ENCODE measurements at places on chromosomes 13 and 19.

GRCh38 chr19:48102870-48103751, 7.5 kb downstream of the PLA2G4C start:
- no peak for DNase-seq

DNA sequence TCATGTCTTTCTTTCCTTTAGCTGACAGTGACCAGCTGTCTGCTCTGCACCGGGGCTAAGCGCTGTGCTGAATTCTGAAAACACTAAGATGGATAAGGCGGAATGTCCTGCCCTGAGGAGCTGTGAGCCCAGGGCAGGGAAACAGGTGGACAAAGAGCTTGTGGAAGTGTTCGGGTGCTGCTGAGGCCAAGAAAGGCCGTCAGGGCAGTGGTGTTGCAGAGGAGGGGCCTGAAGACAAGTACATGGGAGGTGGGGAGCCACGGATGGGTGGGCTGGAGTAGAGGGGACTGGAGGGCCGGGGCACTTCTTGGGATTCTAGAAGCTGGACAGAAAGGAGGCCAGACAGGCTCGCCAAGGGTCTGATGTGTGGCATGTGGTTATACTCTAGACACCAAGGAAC, 66.2 kb upstream of the GPR183 start:
- DNase-seq, result no peak

DNA sequence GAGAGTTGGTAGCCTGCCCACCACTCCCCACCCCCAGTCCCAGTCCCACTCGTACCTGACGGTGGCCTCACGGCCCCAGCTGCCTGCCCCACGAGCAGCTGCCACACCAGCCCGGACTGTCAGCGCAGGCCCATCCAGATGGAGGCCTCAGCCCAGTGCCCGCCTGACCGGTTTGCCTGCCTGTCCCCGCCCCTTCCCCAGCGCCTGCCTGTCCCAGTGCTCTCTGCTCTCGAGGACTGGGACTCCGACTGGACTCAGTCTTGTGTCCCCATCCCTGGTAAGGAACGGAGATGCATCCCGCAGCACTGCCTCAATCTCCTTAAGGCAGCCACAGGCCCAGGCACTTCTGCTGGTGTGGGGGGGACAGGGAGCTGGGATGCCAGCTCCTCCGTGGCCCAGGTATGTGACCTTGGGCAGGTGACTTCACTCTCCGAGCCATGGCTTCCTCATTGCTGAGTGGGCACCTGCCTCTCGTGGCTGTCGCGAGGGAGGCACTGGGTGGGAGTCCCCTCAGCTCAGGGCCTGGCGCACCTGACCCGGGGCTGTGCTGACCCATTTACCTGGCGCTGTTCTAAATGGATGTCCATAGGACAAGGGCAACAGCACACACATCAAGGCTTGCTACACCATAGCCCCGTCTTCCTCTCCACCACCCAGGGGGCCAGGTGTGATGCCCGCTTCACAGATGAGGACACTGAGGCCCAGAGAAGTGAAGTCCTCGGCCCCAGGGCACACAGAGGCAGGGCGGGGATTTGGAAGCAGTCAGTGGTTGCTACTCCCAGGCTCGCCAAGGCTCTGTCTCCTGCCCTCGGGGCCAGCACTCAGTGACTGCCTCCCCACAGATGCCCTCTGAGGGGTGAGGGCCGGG, at the start of gene NKPD1:
Gene NKPD1, minus strand, starts transcription at position 113 of the 868 bp plus-strand sequence. CDS start 832 bp downstream, outside the sequence.
- no peak for DNase-seq

- DNase-seq, result no peak
Measured at GRCh38 chr13:106466691-106467426, 68.6 kb downstream of the EFNB2 start.

- DNase-seq, result no peak
Measured at GRCh38 chr13:76929851-76930374, 18.4 kb upstream of the ACOD1 start.

GRCh38 chr19:47417746-47418691, 1.3 kb downstream of the MEIS3 start:
- DNase-seq, result no peak

GRCh38 chr13:97338571-97338970, 95.4 kb upstream of the RAP2A start:
- no peak for DNase-seq

DNA sequence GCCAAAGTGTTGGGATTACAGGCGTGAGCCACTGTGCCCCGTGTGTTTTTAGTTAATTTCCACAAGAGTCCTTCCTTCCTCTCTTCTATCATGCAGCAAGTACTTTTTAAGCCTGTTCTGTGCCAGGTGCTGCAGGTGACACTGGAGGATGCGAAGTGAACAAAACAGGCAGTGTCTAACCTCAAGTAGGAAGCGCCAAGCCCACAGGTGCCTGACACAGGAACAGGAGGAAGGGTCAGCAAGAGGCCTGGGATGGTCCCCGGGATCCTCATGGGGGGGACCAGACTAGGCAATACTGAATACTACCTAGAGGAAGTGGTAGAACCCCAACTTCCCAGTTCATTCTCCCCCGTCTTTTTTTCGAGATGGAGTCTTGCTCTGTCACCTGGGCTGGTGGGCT, 1.8 kb upstream of the CALR start:
- DNase-seq, result no peak

DNA sequence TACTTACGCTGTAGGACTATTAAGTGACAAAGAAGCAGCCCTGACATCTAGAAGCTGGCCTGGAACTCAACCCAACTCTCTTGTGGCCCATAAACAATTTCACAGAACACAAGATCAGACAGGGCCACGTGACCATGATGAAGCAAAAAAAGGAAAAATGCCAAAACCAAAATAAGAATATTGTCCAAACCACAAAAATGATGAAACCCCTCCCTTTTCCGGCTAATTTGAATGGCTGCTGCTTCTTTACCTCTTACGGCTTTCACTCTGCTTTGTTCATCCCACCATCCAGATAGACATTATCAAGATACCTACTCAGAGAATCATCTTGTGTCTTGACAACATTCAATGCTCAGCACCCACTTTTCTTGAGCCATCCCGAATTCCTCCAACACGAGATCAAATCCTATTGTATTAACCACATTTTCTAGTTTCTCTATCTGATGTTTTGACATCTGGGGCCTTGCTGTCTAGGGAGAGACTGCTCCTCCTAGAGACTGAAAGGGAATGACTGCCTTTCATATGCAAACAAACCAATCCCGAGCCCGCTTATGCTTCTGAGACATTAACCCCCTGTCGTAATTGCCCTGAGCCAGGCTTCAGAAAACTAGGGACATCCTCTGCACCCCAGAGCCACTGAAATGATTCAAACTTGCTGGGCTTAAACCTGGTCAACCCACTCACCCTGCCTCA, 186.3 kb downstream of the TDRD3 start:
- DNase-seq, result no peak

DNA sequence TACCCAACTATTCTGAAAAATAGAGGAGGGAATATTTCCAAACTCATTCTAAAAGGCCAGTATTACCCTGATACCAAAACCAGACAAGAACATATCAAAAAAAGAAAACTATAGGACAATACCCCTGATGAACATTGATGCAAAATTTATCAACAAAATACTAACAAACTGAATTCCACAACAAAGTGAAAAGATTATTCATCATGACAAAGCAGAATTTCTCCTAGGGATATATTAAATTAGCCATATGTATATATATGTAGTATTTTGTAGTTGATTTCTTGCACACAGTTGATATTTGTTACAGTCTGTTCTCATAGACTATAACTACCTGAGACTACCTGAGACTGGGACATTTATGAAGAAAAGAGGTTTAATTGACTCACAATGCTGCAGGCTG, 495.0 kb upstream of the SPRY2 start:
- DNase-seq, result no peak

DNA sequence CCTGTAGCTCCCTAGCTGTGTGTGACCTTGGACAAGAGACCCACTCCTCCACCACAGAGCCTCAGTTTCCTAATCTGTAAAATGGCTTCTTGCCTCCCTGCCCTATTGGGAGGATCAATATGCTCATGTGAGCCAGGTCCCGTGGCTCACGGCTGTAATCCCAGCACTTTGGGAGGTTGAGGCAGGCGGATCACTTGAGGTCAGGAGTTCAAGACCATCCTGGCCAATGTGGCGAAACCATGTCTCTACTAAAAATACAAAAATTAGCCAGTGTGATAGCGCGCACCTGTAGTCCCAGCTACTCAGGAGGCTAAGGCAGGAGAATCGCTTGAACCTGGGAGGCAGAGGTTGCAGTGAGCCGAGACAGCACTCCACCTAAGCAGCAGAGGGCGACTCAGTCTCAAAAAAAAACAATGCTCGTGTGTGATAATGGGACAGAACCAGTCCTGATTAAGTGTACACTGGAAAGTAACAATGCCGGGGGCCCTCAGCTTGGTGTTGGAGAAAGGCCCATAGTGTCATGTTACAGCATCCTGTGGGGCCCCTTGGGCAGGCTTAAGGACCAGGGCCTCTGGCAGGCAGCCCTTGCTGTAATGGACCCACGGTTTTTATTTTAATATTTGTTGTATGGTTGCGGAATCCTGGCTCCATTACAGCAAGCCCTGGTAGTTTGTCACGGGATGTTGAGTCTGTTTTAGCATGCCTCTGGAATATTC, 6.8 kb downstream of the RPS11 start:
- no peak for DNase-seq

GRCh38 chr19:48543121-48543710, 8.8 kb upstream of the SULT2B1 start:
- no peak for DNase-seq

- DNase-seq, result no peak
Measured at GRCh38 chr13:50309318-50309717, 294.1 kb downstream of the KCNRG start.

- no peak for DNase-seq
Measured at GRCh38 chr13:76709851-76710250, 176.4 kb downstream of the KCTD12 start.

GRCh38 chr19:56356944-56357343, 36.4 kb downstream of the ZNF582 start:
- no peak for DNase-seq

DNA sequence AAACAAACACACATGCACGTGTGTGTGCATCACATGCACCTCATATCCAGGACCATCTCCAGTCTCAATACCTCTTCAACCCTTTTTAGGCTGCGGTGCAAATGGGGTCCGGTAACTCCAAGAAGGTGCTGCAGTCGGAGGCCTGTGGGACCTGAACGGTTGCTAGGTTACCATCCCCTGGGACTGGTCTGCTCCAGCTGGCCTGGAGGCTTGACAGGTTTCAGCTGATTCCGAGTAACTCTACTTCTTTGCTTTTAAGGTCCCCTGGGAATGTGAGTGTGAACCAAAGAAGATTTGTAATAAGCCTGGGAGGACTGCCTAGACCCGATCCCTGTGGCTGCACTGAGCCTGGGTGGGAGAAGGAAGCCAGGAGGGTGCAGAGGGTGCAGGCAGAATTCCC, 117.5 kb downstream of the CCNA1 start:
- DNase-seq, result no peak

GRCh38 chr19:49691243-49692146, 579 bp downstream of the CPT1C start:
- DNase-seq, result no peak

DNA sequence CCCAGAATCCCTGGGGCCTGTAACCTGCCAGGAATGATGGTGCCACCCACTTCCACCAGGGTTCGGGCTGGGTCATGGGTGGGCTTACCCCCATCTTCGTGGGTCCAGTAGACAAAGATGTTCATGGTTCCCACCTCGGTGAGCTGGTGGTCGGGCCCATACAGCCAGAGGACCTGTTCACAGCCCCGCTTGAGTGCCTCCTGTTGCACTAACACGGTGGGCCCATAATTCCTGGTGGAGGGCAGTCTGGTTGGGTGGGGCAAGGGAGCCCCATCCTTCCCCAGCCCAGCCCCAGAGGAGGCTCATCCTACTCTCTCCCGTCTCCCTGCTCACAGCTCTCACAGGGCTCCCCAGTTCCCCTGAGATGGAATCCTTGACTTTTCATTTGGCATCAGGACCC, 13.7 kb downstream of the BCAT2 start:
- no peak for DNase-seq

DNA sequence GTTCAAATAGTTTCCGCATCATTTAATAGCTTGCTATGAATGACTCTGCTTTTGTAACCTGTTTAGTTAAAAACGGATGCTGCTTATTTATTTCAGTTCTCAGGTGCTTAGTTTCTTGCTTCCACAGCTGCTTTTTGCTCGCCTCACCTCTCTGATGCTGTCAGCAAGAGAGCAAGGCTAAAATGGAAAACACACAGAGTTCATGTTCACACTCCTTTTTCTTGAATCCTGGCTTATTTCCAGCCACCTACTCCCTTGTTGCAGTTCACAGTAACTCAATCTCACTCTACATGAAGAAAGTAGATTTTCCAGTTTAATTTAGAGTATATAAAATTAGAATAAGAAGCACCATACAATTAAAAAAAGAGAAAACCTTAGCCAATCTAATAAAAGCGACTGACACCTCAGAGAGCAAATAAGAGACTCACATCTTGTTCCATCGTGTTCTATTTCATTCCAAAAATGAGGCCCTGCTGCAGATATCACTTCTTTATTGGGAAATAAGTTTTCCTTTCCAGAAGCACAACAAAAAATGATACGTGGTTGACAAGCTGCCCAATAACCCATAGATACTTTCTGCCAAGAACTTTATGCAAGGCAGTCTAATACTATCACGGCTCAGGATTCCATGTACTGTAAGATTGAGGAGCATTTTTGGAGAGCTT, 326.1 kb upstream of the SLITRK1 start:
- no peak for DNase-seq

Data from stimulated activated CD4-positive, alpha-beta T cell treated with anti-CD3 and anti-CD28 coated beads, Interleukin-1b, Interleukin-23, amount 100 ng/mL, for 1 hour (primary cell).